ENCODE measurements at places on chromosomes 1 and 21. TPM values are rescaled to one million over a fixed set of nuclear protein-coding genes. Genes with fewer than 3 reads are reported as not detected.

The ZP4 gene
- 0.10 TPM for total RNA-seq

The TMEM125 gene
- 1.3 TPM for total RNA-seq

The KRTAP11-1 gene
- total RNA-seq: 25.4 TPM

The LCE3E gene
- total RNA-seq: 1.3 TPM

The ELF3 gene
- 14.0 TPM for total RNA-seq

The RAB3B gene
- 1.9 TPM for total RNA-seq

The GNG12 gene
- 97.0 TPM for total RNA-seq

The BLACAT1 gene
- 0.20 TPM for total RNA-seq

The LHX8 gene
- total RNA-seq: not detected

The CD1B gene
- total RNA-seq: not detected

The DDX59 gene
- 24.5 TPM for total RNA-seq

The SPRR2F gene
- total RNA-seq: not detected

The BMP8B gene
- total RNA-seq: 2.0 TPM

The CFHR5 gene
- total RNA-seq: not detected

The ITLN1 gene
- total RNA-seq: 0.49 TPM

The ANKRD35 gene
- total RNA-seq: 12.9 TPM

The ZRANB2 gene
- 102 TPM for total RNA-seq

The CELA3B gene
- total RNA-seq: not detected

The UBXN10 gene
- total RNA-seq: 1.6 TPM

The GJA4 gene
- 6.1 TPM for total RNA-seq

The FAM163A gene
- total RNA-seq: 0.10 TPM

The FCRL2 gene
- total RNA-seq: 0.20 TPM

The C1orf185 gene
- not detected for total RNA-seq

The ADGRB2 gene
- 9.4 TPM for total RNA-seq

The SERPINC1 gene
- not detected for total RNA-seq

All from skin of body (tissue), 3 donors.